Spinal cord (tissue), 10 donors: ENCODE measurements at places on chromosomes 2 and 18. TPM values are rescaled to one million over a fixed set of nuclear protein-coding genes. Genes with fewer than 3 reads are reported as not detected.

DNA sequence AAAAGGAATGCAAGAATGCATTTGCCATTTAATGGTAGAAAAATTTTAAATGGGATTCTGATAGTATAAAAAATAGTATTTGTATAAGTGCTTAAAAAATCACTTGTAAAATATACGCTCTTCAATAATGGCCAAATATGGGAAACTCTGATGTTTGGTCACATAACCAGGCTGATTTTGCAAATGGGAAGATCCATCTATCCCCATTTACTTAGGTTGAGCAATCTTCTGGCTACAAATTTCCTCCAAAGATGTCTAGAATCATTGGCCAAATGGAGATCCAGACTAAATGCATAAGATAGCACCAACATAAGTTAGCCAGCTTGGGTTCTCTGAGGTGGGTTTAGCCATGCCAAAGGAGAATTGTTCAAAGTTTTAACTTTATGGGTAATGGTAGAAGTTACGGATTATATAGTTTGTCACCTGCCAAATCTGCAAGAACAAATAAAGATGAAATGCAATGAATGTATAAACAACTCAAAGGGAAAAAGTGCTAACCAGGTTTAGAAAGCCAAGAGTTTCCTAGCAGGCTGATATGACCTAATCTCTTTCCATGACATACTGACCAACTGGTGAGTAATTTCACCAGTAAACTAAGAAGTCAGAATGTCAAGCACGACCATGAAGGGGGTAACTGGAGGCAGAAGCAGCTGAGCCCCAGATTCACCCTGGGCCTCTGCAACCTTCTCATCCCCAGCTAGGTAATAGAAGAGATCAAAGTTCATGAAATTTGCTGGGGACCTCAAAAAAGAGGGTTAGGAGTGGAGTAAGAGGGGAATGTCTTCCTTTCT lies 10.0 kb downstream of the RHOB start:
- no peaks in the 10 kb centered on the region for H3K27me3 ChIP-seq
- no peak overlapping the region for H3K4me3 ChIP-seq
- no peak for DNase-seq
- no peak overlapping the region for H3K27ac ChIP-seq

GRCh38 chr2:240620149-240620731 lies 5.0 kb upstream of the GPR35 start:
- DNase-seq, result no peak
- H3K36me3 ChIP-seq, result peaks cover 20% of the 10 kb centered on the region
- no peak overlapping the region for H3K4me3 ChIP-seq
- peaks cover 7% of the 10 kb centered on the region for H3K4me1 ChIP-seq

- no peaks in the 10 kb centered on the region for H3K36me3 ChIP-seq
- H3K4me1 ChIP-seq, result no peaks in the 10 kb centered on the region
- no peak for DNase-seq
- H3K27me3 ChIP-seq, result no peaks in the 10 kb centered on the region
Measured at GRCh38 chr2:11311543-11311942, 32.9 kb downstream of the ROCK2 start.

DNA sequence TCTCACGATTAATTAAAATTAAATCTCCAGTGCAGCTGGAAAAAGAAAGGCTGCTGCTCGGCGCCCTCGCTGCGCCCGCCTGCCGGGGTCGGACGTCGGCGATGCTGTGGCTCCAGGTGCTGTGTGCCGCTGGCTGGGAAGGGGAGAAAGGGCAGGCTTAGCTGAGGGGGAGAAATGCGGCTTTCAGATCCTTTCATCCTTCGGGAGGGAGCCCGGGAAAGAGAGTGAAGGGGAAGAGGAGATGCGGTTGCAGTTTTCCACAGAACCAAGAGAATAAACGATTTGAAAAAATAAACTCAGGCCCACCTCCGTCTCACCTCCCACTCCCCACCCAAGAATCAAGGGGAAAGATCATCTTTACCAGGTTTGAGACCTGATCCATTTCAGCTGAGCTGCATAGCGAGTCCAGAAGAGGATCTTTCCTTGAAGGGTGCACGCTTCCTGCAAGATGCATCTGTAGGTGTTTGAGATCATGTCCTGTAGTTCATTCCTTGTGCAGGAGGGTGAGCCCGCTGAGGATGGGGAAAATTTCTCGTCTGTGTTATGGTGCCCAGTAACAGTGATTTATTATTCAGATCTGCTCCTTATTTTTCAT lies 495 bp downstream of the TMEM169 start:
- no peaks in the 10 kb centered on the region for H3K36me3 ChIP-seq

DNA sequence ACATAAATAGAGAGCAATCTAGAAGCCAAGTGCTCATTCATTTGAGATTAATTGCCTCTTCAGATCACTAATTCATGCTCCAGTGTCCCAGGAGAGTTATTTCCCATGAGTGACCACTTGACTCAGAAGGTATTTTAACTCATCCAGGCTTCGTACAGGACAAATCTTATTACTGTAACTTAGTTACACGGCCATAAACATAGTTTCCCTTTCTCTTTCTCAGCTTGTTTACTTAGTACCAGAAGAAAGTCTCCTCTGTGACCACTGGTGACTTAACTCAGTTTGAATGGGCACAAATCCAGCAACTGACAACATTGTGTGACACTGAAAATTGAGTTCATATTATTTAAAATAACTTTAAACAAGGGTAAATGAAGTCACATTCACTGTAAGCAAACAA lies 25.3 kb downstream of the MMADHC start:
- H3K27me3 ChIP-seq, result no peaks in the 10 kb centered on the region
- peaks cover 2% of the 10 kb centered on the region for H3K36me3 ChIP-seq
- no peak for DNase-seq
- H3K27ac ChIP-seq, result no peak overlapping the region

- no peak overlapping the region for H3K4me3 ChIP-seq
- no peaks in the 10 kb centered on the region for H3K4me1 ChIP-seq
- no peak for DNase-seq
- peaks cover 10% of the 10 kb centered on the region for H3K36me3 ChIP-seq
Measured at GRCh38 chr2:215359576-215359922, 47.7 kb downstream of the ATIC start.

GRCh38 chr2:107525406-107525805 lies 301.3 kb upstream of the RGPD4 start:
- H3K36me3 ChIP-seq, result no peaks in the 10 kb centered on the region
- no peak for DNase-seq
- no peaks in the 10 kb centered on the region for H3K4me1 ChIP-seq
- no peak overlapping the region for H3K4me3 ChIP-seq

DNA sequence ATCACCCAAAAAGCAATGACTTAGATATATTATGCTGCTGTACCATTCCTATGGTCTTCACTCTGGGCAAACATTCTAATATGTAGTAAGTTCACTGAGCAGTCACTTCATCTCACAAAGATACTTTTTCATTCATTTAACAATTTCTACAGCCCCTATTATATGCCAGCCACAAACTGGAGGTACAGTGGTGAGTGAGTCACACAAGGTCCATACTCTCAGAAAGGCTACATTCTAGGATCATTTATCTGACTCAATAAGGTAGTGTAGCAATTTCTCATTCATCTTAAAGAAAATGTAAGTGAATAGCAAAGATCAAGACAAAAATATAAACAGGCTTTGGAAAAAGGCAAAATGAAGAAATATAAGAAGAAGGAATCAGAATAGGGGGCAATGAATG lies 40.5 kb downstream of the NHEJ1 start:
- no peak overlapping the region for H3K27ac ChIP-seq
- peaks cover 6% of the 10 kb centered on the region for H3K27me3 ChIP-seq
- H3K4me3 ChIP-seq, result no peak overlapping the region
- H3K36me3 ChIP-seq, result no peaks in the 10 kb centered on the region
- DNase-seq, result no peak
- H3K4me1 ChIP-seq, result peaks cover 9% of the 10 kb centered on the region

GRCh38 chr2:135164431-135164830 lies 112.3 kb downstream of the RAB3GAP1 start:
- no peak overlapping the region for H3K27ac ChIP-seq
- H3K36me3 ChIP-seq, result peaks cover 14% of the 10 kb centered on the region
- no peak overlapping the region for H3K4me3 ChIP-seq
- DNase-seq, result no peak

- no peaks in the 10 kb centered on the region for H3K36me3 ChIP-seq
- no peaks in the 10 kb centered on the region for H3K27me3 ChIP-seq
- no peaks in the 10 kb centered on the region for H3K4me1 ChIP-seq
- H3K27ac ChIP-seq, result no peak overlapping the region
- DNase-seq, result no peak
Measured at GRCh38 chr2:226366920-226367319, 432.7 kb downstream of the IRS1 start.

FAM117B gene
- polyA plus RNA-seq, result 25.1 TPM

RNF152 gene
- polyA plus RNA-seq, result 31.2 TPM

KYNU gene
- 0.39 TPM for polyA plus RNA-seq

GIGYF2 gene
- 49.5 TPM for polyA plus RNA-seq

UPP2 gene
- polyA plus RNA-seq, result 1.2 TPM

GNLY gene
- polyA plus RNA-seq, result not detected
